CD4-positive, alpha-beta T cell treated with Interleukin-17A for 4 hours (primary cell): ENCODE measurements at places on chromosomes 13 and 19.

GRCh38 chr19:29662604-29663404, 2.5 kb upstream of the PLEKHF1 start:
- DNase-seq = no peak

DNA sequence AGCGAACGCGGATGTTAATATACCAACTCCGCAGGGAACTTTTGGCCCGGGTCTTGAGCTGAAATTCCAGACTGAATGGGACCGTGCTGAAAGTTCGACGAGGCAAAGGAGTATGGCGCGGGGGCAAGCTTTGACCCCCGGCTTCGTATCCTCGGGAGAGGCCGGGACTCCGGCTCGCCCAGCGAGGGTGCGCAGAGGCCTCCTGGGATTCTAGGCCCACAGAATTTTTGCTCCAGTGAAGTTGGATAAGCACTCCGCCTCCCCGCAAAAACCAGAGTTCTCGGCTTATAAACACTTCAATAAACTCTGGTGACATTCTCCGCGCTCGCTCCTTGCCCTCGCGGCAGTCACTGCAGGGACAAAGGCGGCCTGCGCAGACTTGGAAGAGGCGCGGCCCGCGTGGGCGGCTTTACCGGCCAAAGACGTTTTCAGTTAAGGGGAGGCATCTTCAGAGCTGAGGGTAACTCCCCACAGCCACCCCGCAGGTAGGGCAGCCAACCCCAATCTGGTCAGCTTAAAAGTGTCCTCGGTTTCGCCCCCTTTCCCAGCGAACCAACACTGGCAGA, 112.6 kb downstream of the KCNRG start:
- no peak for DNase-seq

GRCh38 chr19:2056837-2057192, 5.8 kb upstream of the MKNK2 start:
- DNase-seq = no peak

- no peak for DNase-seq
Measured at GRCh38 chr13:26460648-26461047, 96.8 kb upstream of the WASF3 start.

DNA sequence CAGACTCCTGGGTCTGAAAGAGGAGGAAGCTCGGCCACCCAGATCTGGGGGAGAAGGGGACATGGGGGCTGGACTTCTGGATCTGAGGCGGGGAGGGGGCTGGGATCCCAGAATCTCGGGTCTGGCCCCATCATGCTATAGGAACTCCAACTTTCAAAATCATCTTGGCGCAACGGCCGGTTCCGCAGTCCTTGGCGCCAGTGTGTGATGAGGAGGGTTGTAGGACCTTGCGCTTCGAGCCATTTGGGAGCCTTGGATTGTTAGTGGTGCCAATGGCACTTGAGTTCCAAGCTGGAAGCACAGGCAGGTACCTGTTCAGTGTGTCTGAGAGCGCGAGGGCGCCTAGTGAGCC, 324 bp downstream of the RUVBL2 start:
- DNase-seq = no peak

GRCh38 chr13:47119575-47120235, 222.9 kb upstream of the HTR2A start:
- no peak for DNase-seq
